ENCODE measurements at places on chromosomes 2 and 18.

- no peak for DNase-seq
These were observed 34.8 kb upstream of the MGAT5 start for GRCh38 chr2:134218930-134219658.

DNA sequence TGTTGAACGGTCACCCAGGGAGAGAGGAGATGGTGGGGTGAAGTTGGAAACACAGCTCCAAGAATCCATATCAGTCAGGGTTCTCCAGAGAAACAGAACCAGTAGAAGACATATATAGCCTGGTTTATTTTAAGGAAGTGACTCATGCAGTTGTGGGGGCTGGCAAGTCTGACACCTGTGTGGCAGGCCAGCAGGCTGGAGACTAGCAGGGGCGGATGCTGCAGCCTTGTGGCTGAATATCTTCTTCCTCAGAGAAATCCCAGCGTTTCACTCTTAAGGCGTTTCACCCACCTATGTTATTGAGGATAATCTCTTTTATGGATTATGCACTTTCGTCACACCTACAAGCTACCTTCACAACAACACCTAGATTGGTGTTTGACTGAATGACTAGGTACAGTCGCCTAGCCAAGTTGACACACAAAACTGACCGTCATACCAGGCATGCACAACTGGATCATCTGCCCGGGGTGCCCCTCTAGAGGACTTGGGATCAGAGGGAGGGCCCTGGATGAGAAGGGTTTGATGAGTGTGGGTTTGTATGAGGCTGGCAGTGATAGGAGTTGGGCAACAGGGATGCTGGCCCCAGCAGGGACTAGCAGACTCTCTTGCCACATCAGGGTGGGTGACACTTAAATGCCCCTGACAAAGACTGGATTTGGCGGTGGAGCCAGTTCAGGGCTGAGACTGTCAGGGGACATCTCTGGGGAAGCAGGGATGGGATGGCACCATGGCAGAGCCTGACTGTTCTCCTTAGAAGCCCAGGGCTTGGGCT lies 23.4 kb downstream of the MROH2A start:
- DNase-seq, result no peak

DNA sequence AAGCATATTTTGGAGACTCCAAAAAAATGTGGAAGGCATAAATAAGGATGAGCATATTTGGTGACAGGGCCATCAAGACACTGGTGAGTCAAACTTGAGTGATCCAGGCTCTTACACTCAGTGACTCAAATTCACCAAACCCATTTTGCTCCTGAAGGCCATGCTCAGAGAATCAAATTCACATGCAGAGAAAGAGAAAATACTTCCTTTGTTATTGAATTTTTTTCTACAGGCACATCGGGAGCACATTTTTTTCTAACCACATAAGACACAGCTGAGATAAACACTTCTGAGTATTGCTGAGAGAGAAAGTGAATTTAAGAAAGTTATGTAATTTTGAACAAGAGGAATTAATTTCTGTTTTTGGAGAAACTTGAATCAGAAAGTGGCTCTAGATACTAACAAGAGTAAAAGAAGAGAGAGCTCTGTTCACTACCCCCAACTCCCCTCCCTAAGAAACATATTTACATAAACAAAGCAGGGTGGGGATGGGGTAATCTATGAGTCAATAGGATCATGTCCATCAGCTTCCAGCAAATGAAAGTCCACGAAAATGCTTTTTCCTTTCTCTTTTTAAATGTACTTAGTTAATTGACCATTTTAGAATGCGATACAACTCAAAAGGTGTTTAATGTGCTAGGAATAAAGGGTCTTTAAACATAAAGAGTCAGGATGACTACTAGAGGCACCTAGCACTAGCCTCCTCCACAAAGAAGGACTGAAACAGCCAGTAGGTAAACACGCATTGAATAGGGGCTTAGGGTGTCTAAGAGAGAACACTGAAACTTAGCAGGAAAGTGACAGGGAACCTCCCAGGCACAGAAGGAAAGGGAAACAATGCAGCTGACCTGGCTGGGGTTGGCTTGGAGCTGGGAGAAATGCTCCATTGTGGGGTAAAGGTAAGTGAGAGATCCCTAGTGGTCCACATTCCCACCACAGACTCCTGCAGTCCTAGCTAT lies 152.3 kb downstream of the KCNE4 start:
- no peak for DNase-seq

DNA sequence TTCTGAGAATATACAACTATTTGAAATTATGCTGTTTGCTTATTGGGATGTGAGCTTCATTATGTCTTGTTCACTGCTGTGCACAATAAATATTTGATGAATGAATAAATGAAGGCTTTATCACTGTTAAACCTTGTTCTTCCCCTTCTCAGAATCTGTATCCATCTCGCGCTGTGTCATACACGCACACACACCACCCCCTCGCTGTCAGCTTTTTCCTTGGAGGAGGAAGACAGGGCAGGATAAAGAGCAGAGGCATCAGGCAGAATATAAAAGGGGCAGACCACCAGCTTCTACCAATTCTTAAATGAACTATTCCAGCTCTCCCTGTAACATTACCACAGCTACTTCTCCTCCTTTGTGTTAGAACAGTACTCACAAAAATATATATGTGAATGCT lies 75.0 kb downstream of the CD226 start:
- DNase-seq, result no peak

GRCh38 chr2:120526047-120526562 lies 180.2 kb downstream of the INHBB start:
- DNase-seq, result no peak

GRCh38 chr18:13430663-13431062 lies 212.1 kb downstream of the LDLRAD4 start:
- no peak for DNase-seq

DNA sequence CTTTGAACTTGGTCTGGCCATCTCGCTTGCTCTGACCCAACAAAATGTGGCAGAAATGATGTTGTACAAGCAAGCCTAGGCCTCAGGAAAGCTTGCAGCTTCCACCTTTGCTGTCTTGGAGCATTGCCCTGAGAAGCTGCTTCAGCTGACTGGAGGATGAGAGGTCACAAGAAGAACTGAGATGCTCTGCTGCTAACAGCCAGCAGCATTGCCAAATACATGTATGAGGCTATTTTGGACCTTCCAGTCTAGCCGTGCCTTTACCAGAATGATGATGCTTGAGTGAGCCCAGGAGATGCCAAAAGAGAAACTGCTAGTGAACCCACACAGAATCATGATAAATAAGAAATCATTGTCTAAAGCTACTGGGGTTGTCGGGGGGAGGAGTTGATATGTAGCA lies 13.2 kb upstream of the ITGAV start:
- no peak for DNase-seq

GRCh38 chr2:215338883-215339679 lies 27.2 kb downstream of the ATIC start:
- DNase-seq, result no peak

GRCh38 chr2:8028981-8029380 lies 652.9 kb upstream of the ID2 start:
- DNase-seq, result no peak

DNA sequence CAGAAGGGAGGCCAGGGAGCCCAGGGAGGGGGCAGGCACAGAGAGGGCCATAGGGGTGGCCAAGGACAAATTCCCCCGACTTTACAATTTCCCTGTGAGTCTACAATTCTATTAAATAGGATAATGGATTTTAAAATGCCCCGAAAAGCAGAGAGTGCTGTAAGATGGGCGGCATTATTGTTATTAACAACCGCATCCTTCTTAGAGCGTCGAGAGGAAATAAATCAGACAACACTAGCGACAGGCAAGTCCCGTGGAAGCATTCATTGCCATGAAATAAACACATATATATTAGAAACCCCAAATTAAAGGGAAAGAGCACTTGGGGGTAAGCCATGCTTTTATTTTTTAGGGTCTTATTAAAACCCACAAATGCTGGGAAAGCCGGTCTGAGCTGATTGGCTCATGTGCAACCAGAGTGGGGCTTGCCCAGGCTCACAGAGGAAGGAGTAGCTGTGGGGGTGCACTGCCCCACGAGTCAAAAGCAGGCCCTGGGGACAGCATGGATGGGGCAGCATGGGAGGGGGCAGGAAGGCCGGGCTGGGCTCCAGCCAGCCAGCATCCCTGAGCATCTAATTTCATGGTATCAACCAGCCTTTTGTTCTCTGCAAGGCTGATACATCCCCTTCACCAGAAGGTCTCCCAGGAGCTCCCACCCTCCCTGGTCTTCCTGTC lies 187.1 kb downstream of the CELF4 start:
- no peak for DNase-seq

DNA sequence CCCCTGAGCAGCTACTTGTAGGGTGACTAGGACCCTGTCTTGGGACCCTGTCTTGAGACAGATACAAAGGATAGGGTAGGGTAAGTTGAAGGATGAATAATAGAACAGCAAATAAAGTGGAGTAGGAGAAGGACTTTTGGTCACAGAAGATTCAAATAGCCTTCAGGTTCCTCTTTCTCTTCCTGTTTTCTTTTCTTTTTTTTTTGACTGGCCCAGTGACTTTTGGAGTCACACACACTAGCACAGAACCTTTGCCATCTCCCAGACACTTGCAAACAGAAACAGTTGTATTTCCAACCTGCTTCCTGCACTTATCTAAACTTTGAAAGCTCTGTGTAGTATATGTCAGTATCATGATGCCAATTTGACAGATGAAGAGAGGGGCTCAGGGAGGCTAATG lies 108.2 kb downstream of the TDRD15 start:
- no peak for DNase-seq

DNA sequence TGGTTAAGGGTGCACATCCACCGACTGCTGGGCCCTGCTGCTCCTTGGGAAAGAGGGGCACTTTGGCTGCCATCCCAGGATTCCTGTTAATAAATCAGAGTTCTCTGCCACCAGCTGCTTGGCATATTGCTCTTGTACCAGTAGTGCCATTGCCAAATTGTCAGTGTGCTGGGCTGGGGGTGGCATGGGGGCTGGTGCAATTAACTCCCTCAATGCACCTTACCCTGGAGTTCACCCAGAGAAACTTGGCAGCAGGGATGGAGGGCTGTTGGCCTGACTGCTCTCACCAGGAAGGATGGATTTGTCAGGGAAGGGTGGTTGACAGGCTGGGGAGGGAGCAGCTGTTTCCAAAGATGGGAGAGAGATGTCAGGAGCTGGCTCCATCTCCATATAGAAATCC lies 94.6 kb upstream of the SKOR2 start:
- DNase-seq, result no peak

- no peak for DNase-seq
These were observed 83.6 kb downstream of the TNS1 start for GRCh38 chr2:217919204-217919603.

DNA sequence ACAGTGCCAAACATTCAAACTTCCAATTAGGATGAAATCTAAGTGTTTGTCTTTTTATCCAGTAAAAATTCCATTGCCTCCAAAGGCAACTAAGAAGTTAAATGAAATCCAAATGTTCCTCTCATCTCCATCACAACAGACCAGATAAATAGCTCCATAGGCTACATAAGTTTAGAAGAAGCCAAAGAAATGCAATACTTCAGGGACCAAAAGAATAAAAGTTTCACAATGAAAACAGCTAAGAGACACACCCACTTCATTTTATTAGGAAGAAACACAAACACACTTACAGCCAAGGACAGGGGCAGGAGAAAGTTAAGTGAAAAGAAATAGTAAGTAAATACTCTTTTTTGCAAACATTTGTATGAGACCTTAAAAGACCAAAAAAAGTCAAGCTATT lies 88.5 kb upstream of the CCDC150 start:
- DNase-seq, result no peak

DNA sequence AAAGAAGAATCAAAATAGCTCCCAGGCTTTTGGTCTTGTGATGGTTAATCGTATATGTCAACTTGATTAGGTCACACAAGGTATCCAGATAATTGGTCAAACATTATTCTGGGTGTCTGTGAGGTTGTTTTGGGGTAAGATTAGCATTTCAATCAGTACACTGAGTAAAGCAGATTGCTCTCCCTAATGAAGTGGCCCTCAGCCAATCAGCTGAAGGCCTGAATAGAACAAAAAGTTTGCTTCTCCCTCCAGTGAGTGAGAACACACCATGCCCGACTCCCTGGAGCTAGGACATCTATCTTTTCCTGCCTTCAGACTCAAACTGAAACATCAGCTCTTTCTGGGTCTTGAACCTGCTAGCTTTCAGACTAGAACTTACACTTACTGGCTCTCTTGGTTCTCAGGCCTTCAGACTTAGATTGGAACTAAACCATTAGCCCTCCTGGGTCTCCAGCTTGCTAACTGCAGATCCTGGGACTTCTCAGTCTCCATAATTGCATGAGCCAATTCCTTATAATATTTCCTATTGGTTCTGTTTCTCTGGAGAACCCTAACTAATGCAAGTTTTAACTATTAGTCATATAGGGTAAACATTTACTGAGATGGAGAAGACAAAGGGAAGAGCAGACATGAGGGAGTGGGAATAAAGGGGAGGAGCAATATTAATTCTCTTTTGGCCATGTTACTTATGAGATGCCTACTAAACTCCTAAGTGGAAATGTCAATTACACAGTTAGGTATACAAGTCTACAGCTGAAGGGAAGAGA lies 25.5 kb downstream of the LNPK start:
- no peak for DNase-seq

GRCh38 chr18:75341897-75342296 lies 85.6 kb downstream of the SMIM21 start:
- no peak for DNase-seq

DNA sequence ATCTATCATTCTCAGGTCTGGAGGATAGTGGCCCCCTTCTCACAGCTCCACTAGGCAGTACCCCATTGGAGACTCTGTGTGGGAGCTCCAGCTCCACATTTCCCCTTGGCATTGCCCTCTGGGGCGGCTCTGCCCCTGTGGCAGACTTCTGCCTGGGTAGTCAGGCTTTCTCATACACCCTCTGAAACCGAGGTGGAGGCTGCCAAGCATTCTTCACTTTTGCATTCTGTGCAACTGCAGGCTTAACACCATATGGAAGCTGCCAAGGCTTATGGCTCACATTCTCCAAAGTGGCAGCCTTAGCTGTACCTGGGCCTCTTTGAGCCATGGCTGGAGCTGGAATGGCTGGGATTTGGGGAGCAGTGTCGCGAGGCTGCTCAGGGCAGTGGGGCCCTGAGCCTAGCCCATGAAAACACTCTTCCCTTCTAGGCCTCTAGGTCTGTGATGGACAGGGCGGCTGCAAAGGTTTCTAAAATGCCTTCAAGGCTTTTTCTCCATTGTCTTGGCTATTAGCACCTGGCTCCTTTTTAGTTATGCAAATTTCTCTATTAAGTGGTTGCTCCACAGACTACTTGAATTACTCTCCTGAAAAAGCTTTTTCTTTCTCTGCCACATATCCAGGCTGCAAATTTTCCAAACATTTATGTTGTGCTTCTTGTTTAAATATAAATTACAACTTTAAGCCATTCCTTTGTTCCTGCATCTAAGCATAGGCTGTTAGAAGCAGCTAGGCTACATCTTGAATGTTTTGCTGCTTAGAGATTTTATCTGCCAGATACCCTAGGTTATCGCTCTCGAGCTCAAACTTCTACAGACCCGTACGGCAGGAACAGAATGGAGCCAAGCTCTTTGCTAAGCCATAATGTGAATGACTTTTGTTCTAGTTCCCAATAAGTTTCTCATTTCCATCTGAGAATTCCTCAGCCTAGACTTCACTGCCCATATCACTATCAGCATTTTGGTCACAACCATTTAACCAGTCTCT lies 206.5 kb downstream of the CPS1 start:
- DNase-seq, result peak; percentile 47
